ENCODE measurements at places on chromosomes 3 and 15. TPM values are rescaled to one million over a fixed set of nuclear protein-coding genes. Genes with fewer than 3 reads are reported as not detected.

GRCh38 chr3:5298453-5298852 lies 110.9 kb downstream of the EDEM1 start:
- no peak overlapping the region for H3K4me3 ChIP-seq
- peaks cover 23% of the 10 kb centered on the region for H3K4me1 ChIP-seq
- H3K27me3 ChIP-seq, result peaks cover 19% of the 10 kb centered on the region
- no peak for DNase-seq
- H3K27ac ChIP-seq, result no peak overlapping the region
- H3K36me3 ChIP-seq, result peaks cover 4% of the 10 kb centered on the region

The GUCA1C gene
- total RNA-seq, result not detected

DNA sequence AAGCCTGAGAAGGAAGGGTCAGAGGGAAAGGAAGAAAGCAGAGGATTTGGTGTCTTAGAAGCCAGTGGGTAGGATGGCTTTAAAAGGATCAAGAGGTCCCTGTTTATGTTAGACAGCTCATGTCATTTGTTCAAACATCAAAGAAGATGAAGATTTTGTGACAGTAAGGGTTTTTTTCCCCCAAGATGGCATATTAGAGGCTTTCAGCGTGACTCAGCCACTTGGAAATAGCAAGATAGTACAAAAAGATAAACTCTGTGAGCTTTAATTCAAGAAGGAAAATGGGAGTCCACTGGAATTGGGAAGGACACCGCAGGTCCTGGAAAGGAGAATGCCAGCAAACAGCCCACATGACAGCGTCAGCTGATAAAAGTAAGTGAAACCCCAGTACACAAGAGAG lies 467.1 kb upstream of the THBS1 start:
- no peak overlapping the region for H3K4me3 ChIP-seq
- H3K4me1 ChIP-seq, result no peaks in the 10 kb centered on the region
- H3K36me3 ChIP-seq, result peaks cover 21% of the 10 kb centered on the region
- no peak for DNase-seq

DNA sequence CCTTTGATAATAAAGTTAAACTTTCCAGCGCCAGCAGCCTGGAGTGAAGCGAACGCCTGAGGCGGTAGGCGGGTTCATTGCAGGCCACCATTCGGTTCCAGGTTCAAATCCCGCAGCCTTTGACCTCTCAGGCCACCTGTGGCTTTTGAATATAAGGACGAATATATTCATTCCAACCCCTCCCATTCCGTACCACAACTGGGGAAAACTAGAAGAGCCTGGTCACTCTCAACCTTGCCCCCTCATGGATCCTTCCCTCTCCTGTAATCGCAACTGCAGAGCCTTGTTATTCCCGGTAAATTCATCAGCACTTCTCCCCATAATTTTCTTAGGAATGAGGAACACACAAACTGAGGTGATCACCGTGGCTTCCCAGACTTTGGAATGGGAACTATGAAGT lies 35.2 kb downstream of the ZIC4 start:
- no peak for DNase-seq
- H3K4me1 ChIP-seq, result no peaks in the 10 kb centered on the region
- H3K27ac ChIP-seq, result no peak overlapping the region
- H3K27me3 ChIP-seq, result peaks cover 38% of the 10 kb centered on the region
- H3K4me3 ChIP-seq, result no peak overlapping the region
- peaks cover 18% of the 10 kb centered on the region for H3K36me3 ChIP-seq

DNA sequence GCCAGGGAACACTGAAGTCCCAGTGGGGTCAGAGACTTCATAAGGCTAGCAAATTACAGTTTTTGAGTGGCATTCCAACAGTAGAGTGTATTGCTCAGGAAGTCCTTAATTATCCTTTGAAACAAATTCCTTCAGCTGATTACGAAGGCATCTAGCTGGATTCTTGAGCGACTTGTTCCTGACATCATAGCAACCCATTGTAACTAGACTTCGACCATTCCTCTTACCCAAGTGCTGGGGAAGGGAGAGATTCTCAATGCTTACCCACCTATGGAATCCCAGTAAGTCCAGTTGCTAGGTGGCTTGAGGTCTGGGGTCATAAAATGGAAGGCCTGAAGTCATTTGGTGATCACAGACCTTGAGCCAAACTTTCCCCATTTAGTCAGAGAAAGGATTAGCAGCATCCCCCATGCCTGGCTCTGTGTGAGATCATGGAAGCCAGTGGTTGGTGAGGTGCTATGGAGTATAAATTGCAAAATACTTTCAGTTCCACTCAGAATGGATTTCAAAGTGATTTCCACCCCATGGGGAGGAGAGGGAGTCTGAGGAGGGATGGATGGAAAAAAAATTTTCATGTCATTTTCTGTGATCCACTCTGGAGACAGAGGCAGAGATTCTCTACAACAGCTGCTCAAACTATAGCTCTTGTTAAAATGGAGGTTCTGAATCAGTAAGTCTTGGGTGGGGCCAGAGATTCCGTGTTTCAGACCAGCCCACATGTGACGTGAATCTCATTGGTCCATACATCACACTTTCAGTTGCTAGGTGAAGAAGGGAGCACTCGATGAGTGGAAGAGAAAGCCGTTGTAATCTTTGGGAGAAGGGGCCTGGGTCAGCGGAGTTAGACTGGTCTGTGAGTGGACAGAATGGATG lies 45.7 kb downstream of the CD86 start:
- H3K4me3 ChIP-seq, result peak overlapping the region; percentile 66
- no peak overlapping the region for H3K27ac ChIP-seq
- peaks cover 23% of the 10 kb centered on the region for H3K4me1 ChIP-seq
- H3K27me3 ChIP-seq, result no peaks in the 10 kb centered on the region
- no peak for DNase-seq
- H3K36me3 ChIP-seq, result no peaks in the 10 kb centered on the region

DNA sequence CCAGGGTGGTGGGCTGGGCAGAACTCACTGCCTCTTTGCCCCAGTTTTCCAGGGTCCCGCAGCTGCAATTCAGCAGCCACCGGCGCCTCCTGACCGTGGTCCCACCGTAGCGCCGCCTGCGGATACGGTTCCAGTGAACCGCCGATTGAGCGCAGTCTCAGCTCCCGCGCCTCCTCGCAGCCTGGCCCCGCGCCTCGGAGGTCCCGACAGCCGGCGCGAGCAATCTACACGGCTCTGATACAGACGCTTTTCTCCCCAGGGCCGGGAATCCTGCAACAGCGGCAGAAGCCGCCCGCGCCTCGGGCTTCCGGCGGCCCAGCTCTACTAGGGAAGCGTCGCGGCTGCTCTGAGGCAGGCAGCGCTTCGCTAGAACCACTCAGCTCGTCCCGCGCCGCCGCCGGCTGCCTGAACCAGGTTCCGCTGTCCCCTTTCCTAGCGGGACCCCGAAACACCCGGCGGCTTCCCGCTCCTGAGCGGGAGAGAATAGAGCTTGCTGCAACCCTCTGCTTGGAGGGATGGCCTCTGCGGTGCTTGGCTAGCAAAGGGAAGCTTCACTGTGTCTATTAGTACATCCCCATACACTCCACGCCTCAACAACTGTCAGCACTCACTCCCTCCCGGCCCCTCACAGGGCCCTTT lies 3.1 kb downstream of the FOXL2NB start:
- DNase-seq, result no peak
- H3K27ac ChIP-seq, result no peak overlapping the region
- H3K4me1 ChIP-seq, result peaks cover 8% of the 10 kb centered on the region
- peaks cover 3% of the 10 kb centered on the region for H3K36me3 ChIP-seq
- H3K27me3 ChIP-seq, result peaks cover 43% of the 10 kb centered on the region

DNA sequence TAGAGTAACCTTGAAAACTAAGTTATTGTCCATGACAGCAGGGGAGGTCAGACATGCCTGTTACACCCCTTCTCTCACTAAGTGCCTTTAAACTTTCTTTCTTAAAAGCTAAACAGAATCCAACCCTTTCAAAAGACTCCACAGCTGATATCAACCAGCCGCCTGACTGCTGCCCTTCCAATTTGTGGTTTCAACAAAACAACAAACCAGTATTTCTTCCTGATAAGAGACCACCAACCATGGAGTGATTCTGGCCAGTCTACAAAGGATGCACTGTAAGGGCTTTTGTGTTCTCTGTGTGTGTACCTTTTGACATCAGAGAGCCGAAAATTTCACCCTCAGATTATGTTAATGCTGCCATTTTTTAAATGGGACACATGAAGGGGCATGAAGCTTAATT lies 1204.2 kb downstream of the ROBO2 start:
- peaks cover 7% of the 10 kb centered on the region for H3K36me3 ChIP-seq
- no peaks in the 10 kb centered on the region for H3K4me1 ChIP-seq

GRCh38 chr3:156680243-156680914 lies 6.0 kb downstream of the TIPARP start:
- peak overlapping the region; percentile 58 for H3K27ac ChIP-seq
- DNase-seq, result no peak

DNA sequence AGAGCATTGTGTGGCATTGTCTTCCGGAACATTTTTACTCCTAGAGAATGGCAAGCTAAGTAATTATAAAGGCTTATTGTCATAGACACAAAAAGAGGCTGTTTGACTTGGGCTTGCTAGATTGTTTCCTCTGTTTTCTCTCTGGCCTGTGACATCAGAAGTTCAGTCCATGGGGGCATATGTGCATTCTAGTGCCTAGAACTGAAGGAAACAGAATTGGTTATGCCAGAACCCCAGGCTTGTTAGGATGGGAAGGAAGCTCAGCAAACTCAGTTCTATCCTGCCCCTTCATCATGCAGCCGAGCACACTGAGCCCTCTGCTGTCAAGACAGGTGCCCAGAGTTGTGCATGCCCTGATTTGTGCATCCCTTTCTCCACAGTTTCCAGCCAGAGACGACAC lies 131.3 kb downstream of the PDE8A start:
- no peak overlapping the region for H3K4me3 ChIP-seq
- no peaks in the 10 kb centered on the region for H3K36me3 ChIP-seq
- no peak for DNase-seq
- no peaks in the 10 kb centered on the region for H3K4me1 ChIP-seq
- H3K27ac ChIP-seq, result no peak overlapping the region

- H3K36me3 ChIP-seq, result no peaks in the 10 kb centered on the region
- H3K27ac ChIP-seq, result no peak overlapping the region
- H3K4me3 ChIP-seq, result no peak overlapping the region
- H3K27me3 ChIP-seq, result no peaks in the 10 kb centered on the region
Measured at GRCh38 chr3:140568842-140569520, 108.9 kb upstream of the TRIM42 start.

The GPR62 gene
- total RNA-seq, result not detected

The CLDN18 gene
- not detected for total RNA-seq

The AADAC gene
- total RNA-seq, result not detected

The GPR156 gene
- total RNA-seq, result 0.12 TPM

The C3orf22 gene
- not detected for total RNA-seq

GRCh38 chr15:78320183-78320582 lies 20.0 kb upstream of the CRABP1 start:
- no peak for DNase-seq
- no peak overlapping the region for H3K27ac ChIP-seq
- H3K4me3 ChIP-seq, result no peak overlapping the region
- H3K36me3 ChIP-seq, result no peaks in the 10 kb centered on the region
- H3K4me1 ChIP-seq, result no peaks in the 10 kb centered on the region
- H3K27me3 ChIP-seq, result peaks cover 5% of the 10 kb centered on the region

- H3K27me3 ChIP-seq, result peaks cover 7% of the 10 kb centered on the region
- DNase-seq, result no peak
- H3K4me3 ChIP-seq, result no peak overlapping the region
- H3K36me3 ChIP-seq, result no peaks in the 10 kb centered on the region
- no peak overlapping the region for H3K27ac ChIP-seq
- peaks cover 10% of the 10 kb centered on the region for H3K4me1 ChIP-seq
Measured at GRCh38 chr3:112083239-112083638, 3.0 kb upstream of the C3orf52 start.

- H3K27me3 ChIP-seq, result no peaks in the 10 kb centered on the region
- H3K4me3 ChIP-seq, result no peak overlapping the region
- no peak for DNase-seq
- no peaks in the 10 kb centered on the region for H3K4me1 ChIP-seq
- H3K27ac ChIP-seq, result no peak overlapping the region
- H3K36me3 ChIP-seq, result no peaks in the 10 kb centered on the region
Measured at GRCh38 chr15:78247911-78248310, 13.5 kb upstream of the ACSBG1 start.

The RYR3 gene
- total RNA-seq, result not detected

The LDHAL6B gene
- not detected for total RNA-seq

DNA sequence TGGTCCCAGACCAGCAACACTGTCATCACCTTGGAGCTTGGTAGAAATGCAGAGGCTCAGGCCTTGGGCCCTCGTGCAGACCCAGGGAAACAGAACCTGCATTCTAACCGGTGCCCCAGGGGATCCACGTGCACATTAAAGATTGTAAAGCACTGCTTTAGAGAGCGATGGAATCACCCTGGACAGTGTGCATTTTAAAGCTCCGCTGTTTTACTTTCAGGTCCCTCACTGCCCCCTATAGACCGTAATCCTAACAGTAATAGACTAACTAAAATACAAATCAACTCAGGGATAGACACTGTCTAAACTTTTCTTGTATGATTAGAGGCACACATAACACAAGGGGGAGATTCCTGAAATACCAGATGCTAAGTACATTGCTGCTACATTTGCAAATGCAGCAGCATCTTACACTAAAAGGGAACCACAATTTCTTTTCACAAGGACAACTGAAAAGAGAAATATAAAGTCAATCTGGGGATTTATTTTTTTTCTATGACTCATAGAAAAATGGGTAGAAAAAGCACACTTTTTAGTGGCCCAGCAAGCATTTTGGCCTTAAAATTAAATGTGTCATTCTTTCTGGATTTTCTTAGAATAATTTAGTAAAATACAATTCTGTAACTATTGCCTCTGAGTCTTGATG lies 10.5 kb upstream of the SH3GL3 start:
- H3K4me1 ChIP-seq, result peaks cover 5% of the 10 kb centered on the region
- no peak overlapping the region for H3K4me3 ChIP-seq
- H3K27ac ChIP-seq, result no peak overlapping the region
- DNase-seq, result no peak
- peaks cover 27% of the 10 kb centered on the region for H3K27me3 ChIP-seq

- H3K36me3 ChIP-seq, result no peaks in the 10 kb centered on the region
- no peak overlapping the region for H3K4me3 ChIP-seq
- no peak for DNase-seq
- H3K27ac ChIP-seq, result no peak overlapping the region
- H3K27me3 ChIP-seq, result no peaks in the 10 kb centered on the region
Measured at GRCh38 chr3:197598404-197598980, 42.7 kb upstream of the BDH1 start.

The ARL6IP5 gene
- 110 TPM for total RNA-seq

The PRSS50 gene
- not detected for total RNA-seq

DNA sequence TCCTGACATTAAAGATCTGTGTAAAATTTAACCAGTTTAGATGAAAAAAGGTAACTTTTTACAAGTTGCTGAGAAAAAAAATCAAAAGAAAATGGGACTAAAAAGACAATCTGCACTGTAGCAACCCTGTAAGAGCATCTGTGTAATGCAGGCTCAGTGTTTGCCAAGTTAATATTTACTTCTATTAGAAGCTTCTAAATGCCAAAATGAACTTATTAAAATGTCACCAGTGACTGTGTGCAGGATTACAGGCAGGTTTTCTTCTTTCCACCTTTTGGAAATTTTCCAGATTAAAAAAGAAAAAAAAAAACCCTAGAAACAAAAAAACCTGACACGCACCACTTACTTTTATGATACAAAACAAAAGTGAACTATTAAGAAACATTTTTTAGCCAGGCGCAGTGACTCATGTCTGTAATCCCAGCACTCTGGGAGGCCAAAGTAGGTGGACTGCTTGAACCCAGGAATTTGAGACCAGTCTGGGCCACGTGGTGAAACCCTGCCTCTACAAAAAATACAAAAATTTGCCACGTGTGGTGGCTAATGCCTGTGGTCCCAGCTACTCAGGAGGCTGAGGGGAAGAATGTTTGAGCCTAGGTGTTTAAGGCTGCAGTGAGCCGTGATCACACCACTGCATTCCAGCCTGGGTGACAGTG lies 87.2 kb downstream of the TJP1 start:
- peaks cover 13% of the 10 kb centered on the region for H3K4me1 ChIP-seq
- H3K27ac ChIP-seq, result no peak overlapping the region
- H3K36me3 ChIP-seq, result no peaks in the 10 kb centered on the region
- no peak for DNase-seq
- peak overlapping the region; percentile 47 for H3K4me3 ChIP-seq

The KBTBD8 gene
- total RNA-seq, result 24.5 TPM

The RHO gene
- total RNA-seq, result not detected

Data from natural killer cell treated with Interleukin-12 subunit alpha and Interleukin-12 subunit beta and Interleukin-15 and Interleukin-18, amount 100 ng/mL, for 72 hours (primary cell).